NCI-H1092 treated with DMSO at 0.1 percent for 48 hours (cell line): ENCODE measurements at places on chromosomes 3 and 15.

DNA sequence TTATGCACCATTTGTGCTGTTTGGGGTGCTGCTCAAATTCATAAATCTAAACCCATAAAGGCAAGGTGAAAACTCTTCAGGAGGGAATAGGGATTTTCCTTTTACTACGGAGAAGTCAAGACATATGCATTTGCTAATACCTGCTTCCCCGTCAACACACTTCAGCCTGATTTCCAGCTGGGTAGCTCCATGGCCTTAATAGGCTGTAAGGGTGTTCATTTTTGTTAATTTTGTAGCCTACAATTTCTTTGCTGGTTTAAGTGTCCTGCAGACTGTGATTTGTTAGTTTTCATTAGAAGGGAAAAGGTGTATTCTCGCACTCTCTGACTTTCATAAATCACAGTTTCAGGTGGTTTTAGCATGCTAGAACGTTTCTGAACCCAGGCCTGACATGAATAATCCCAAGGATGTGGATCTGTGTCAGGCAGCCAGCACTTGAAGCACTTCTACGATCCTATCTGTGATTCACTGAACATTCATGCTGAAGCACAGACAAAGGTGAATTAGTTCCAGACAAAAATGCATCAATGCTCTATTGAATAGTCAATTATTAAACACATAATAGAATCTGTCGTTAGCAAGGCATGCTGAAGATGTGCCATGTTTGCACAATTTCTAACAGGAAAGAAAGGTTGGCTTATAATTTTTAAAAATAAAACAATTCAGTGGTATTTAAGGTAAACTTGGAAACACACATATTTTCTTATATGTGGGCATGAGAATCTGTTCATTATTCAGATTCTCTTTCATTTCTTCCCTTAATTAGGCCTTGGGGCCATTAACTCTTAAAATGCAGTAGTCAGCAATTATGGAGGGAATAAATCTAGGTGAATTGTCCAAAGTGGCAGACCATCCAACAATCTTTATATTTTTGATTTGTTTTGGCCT lies 17.9 kb upstream of the NMNAT3 start:
- DNase-seq: no peak

DNA sequence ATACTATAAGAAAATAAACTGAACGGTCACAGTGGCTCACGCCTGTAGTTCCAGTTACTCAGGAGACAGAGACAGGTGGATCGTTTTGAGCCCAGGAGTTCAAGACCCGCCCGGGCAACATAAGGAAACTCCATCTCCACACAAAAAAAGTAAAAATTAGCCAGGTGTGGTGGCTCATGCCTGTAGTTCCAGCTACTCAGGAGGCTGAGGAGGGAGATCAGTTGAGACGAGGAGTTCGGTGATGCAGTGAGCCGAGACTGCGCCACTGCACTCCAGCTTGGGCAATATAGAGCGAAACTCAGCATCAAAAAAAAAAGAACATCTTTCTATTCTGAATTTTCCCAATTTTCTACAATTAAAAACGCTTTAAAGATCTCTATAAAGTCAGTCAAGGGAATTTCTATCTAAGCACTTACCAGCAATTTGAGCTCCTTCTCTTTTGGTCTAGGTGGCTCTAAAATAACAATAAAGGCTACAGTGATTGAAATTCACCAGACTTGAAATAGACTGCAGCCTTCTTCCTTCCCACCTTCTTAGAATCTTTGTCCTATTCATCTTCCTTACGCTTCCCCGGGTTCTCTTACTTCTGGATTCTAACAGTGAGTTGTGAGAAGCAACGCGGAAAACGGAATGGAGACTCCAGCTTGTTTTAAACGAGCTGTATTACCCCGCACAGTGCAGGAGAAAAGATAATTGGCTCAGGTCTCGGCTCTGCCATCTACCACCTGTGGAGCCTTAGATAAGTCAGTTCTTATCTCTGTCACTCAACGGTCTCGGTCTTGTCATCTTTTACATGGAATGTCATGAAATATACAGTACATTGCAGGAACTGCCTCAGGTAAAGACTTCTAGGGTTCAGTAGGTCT lies 812 bp upstream of the SEC62 start:
- DNase-seq: no peak

DNA sequence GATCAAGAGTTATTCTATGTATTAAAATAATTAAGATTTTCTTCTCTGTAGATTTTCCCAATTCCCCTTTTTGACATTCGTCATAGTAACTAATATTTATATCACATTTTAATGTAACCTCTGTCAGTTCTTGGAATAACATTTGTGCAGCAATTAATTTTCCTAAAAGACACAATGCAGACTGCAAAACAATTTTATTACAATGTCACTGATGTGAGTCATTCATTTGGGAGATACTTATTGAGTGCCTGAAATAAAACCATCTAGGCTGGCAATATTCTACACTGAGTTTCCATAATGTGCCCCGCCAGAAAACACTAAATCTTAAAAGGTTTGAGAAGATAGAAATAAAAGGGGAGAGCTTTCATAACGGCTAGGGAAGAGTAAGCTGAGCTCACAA lies 6.7 kb upstream of the USP13 start:
- DNase-seq: no peak

DNA sequence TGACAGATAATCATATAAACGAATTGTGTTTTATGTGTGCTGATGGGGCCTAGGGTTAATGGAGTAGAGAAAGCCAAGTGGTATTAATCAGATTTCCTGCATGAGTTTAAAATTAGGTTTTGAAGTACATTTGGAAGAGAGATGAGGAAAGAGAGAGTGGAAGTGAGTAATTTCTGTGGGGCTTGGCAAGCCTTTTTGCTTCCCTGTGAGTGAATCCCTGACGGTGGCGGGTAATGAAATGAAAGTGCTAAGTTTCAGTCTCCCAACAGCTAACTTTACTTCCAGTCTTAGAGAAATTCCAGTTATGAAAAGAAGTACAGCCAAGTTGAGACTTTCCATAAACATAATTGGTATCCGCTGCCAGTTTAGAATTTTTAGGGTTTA lies 139.4 kb downstream of the BBX start:
- DNase-seq: no peak

DNA sequence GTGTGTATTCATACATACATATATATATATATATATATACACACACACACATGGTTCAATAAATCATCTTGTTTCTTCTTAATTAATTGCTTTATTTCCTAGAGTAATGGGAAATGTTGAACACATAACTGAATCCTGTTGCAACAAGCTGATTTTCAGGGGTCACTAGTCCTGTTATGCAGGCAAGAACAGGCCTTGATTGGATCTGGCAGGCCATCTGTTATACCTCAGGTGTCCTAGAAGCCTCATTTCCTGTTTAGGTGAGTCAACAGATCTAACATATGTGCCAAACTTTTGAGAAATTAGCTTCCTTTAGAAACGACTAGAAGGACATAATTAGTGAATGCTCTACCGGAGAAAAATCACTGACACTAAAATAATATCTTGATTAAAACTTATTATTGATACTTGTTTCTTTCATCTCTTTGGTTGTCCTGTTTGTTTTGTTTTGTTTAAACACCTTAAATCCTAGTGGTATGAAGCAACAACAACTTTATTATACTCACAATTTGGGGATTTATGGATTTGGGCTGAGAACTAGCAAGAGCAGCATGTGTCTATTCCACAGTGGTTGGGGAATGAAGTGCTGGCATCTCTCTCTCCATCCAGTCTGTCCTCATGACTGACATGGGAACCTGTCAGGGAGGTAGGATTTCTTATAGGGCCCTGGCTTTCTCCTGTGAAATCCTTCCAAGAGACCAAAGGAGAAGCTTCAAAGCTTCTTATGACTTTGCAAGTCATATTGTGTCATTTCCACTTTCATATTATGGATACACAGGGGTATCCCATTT lies 552.6 kb downstream of the NSUN3 start:
- no peak for DNase-seq

DNA sequence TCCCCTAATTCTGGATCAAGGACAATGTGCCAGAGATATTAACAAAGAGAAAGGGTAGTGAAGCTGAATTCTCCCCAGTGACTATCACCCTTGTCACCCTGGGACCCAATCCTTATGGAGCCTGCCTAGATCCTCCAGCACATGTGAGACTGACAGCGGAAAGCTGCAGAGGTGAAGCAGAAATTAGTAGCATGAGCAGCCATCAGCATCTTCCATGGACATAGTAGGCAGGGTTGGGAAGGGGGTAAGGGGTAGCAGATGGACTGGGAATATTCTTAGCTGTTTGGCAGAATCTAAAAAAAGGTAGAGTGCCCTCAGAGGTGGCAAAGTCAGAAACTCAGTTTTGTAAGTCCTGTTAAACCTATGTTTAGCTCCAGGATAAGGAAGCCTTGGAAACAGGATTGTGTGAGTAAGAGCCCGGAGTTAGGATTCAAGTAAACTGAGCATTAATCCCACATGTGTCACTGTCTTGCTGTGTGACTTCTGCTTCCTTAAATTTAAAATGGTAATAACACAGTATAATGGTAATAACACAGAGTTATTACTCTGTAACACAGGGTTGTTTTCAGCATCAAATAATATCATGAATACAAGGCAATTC lies 14.5 kb downstream of the GOLIM4 start:
- DNase-seq: no peak

GRCh38 chr3:114079761-114080160 lies 23.2 kb downstream of the QTRT2 start:
- no peak for DNase-seq

DNA sequence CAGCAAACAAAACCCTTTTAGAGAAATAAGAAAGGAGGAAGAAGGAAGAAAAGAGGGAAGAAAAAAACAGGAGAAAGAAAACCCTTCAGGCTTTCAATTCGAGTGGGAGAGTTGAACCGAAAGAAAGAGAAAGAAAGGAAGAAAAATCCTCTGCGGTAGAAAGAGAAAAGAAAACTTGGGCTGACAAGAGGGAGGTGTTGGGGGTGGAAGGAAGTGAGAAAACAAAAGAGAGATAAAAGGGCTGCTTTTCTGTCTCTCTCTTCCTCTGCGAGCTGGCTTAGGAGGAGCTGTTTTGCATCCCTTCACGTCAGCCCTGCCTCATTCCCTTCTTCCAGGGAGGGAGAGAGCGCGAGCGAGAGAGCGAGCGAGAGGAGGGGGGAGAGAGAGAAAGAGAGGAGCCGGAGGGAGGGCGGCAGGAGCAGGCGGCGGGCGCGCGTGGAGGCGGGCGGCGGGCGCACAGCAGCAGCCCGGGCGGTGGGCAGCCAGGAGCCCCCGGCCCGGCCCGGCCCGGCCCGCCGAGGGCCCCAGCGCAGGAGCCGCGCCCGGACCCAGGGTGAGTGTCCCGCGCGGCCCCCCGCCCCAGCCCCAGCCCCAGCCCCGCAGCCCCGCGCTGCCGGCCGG lies at the start of gene ZNF710:
TSS of gene ZNF710 (plus strand) at position 263 of the 621 bp plus-strand sequence. CDS start 65,814 bp downstream, outside the sequence.
- peak; percentile 38 for DNase-seq

DNA sequence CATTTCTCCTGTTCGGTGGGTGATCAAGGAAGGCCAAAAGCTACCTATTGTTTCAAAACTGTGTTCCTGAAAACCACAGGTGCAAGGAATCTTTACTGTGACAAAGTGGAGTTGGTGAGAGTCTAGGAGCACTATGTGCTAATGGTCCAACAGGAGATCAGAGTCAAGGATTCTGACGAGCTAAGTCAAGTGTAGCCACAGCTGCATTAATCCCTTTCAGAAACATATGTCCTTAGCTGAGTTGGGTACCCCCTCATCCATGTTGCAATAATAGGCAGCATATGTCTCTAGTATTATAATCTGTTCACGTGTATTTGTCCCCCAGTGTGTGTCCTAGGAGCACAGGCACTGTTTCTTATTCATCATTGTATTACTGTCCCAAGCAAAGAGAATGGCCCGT lies 1.7 kb downstream of the VPS39 start:
- DNase-seq: no peak

DNA sequence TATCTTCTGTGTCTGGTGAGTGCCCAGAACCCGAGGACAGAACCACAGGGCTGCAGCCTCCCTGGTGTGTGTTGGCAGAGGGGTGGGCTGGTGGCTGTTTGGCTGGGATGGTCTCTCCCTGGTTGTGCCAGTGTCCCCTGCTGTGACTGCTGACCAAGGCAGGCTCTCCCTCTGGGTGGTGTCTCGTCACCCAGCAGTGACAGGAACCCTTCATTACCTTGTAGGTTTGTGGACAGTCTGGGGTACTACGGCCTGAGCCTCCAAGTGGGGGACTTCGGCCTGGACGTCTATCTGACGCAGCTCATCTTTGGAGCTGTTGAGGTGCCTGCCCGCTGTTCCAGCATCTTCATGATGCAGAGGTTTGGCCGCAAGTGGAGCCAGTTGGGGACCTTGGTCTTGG lies 6.4 kb upstream of the SLC22A14 start:
- no peak for DNase-seq

- no peak for DNase-seq
Observed at GRCh38 chr3:22977650-22978289, 225.4 kb upstream of the UBE2E2 start.

DNA sequence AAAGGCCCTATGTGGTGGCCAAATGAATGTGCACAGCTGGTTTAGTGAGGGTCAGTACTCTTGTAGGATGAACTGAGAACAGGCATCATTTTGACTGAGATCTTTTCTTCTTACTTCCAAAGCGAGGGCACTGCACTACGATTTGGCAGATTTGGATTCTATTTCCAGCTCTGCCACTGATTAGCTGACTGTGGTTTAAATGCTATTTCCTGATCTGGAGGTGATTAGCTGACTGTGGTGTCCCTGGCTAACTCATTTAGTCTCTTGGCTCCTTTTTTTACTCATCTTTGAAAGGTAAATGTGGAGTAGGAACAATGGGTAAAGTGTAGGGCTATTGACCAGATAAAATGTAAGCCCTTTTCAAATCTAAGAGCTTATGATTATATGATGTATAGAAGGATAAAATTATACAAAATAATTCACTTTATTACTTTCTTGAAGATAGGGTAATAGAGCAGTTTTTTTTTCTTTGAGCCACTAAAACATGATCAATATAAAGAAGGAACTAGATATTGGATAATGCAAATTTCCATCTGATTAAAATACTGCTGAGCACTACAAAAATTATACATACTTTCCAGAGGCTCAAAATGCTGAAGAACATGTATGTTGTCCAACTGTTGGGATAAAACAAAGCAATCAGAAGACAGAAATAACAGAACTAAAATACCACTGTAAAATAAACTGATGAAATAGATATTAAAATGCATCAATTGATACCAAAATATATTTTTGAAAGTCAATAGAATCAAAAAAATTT lies 39.7 kb upstream of the PLOD2 start:
- DNase-seq: no peak

DNA sequence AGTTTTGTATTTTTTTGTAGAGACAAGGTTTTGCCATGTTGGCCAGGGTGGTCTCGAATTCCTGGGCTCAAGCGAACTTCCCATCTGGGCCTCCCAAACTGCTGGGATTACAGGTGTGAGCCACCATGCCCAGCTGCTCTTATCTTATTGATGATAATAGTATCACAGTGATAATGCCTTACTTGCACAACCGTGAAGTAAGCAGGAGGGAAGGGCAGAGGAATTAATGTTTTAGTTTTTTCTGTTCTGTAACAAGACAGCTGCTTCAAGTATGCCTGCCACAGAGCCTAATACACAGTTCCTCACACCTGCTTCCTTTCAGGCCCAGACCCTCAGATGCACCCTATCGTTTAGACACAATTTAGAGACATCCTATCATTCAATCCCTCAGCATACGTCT lies 26.1 kb upstream of the MUC13 start:
- no peak for DNase-seq

- DNase-seq: no peak
Observed at GRCh38 chr3:122407946-122408345, 7.9 kb downstream of the WDR5B start.
